ENCODE measurements at places on chromosomes 11 and 22.

DNA sequence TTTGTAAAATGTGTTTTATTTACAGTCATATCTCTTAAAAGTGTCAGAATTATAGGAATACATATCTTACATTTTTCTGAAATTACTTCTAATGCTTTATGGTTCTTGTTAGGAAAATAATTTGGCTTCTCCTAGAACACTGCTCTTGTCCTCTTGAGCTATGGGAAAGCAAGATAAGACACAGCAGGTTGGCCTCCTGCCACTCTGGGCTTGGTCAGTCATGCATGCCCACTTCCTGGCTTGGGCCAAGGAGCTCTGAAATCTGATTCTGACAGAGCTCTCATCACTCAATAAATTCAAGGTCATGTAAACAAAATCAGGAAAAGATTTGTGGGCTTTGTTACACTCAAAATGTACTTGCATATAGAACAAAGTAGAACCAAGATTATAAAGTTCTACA is 1036.0 kb downstream of the OPCML start:
- DNase-seq = no peak

GRCh38 chr11:43399983-43400630 is 41.4 kb downstream of the TTC17 start:
- DNase-seq = no peak

- no peak for DNase-seq
Observed at GRCh38 chr11:44657836-44658505, 68.8 kb upstream of the TSPAN18 start.

DNA sequence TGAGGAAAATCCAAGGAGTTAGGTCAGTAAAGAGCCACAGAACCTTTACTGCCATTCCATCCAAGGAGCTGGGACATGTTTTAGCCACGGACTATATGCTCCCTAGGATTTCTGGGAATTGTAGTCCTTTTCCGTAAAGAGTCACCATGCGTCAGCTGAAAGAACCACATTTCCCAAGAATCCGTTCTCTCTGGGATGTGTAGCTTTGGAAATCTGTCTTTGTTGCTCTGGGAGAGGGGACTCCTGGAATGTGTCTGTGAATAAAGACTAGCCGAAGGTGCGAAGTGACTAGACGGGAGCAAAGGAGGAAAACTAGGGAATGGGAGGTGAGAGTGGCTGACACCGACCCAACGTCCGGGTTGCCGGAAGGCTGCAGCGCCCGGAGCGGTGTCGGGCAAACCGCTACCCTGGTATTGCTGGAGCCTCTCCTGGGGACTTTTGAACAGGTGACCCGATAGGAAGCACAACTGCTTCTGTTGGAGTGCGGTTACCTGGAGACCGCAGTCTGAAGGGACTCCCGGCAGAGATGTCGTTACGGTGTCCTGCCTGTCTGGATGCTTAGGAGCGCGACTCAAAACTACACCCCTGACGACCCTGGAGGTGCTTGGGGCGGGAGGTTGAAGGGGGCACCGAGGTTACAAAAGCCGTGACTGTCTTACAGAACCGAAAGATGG is at the start of gene IFTAP:
Gene IFTAP (plus strand): TSS at position 187 of the 674 bp plus-strand sequence. CDS start 15,602 bp downstream, outside the sequence.
- peak; percentile 11 for DNase-seq

DNA sequence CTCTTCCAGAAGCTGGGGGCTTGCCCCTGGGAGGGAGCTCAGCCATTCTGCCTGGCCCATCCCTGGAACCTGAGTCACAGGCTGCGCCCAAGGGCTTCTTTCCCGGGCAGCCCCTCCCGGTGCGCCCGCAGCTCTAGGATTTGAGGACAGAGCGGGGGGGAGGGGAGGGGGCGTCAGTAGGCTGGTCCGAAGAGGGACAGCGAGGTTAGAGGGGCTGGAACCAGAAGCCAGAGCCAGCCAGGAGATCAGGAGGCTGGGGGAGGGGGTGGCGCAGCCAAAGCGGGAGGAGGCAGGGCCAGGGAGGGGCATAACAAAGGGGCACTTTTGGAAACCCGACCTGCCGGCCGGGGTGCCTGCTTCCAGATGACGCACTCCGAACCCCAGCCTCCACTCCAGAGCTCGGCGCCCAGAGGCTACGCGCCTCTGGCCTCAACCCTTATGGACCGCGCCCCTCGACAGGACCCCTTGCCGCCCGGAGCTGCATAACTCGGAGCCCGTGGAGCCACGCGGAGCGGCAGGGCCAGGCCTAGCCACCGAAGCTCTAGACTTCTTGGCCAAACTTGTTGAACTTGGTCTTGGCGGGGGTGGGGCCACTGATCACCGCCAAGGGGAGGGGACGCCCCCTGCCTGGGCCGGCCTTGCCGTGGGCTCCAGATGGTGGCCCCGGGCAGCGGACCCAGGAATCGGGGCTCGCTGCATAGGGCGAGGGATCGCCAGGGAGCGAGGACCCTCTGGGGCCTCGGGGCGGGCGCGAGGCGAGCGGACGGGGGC is 744 bp downstream of the PACSIN3 start:
- no peak for DNase-seq

- no peak for DNase-seq
Observed at GRCh38 chr22:43203471-43203981, 16.6 kb upstream of the TTLL12 start.

GRCh38 chr11:13104619-13105236 is 95.6 kb downstream of the RASSF10 start:
- no peak for DNase-seq

GRCh38 chr22:42799461-42800405 is 57.3 kb downstream of the ARFGAP3 start:
- DNase-seq = no peak

DNA sequence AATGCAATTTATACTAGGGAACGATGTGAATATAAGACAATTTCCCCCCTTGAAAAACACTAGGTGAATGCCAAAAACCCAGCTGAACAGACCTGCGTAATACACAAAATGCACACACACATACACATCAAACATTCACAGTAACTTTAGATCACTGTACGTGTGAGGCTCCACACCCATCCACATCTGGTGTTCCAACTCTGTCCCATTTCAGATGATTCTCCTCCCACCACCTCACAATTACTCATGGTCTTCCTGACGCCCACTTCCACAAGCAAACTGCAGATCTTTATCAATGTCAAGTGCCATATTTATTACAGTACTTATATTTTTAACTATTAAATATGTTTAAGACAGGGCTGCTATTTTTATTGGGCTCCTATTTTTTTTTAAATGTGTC is 57.8 kb upstream of the TENM4 start:
- no peak for DNase-seq

DNA sequence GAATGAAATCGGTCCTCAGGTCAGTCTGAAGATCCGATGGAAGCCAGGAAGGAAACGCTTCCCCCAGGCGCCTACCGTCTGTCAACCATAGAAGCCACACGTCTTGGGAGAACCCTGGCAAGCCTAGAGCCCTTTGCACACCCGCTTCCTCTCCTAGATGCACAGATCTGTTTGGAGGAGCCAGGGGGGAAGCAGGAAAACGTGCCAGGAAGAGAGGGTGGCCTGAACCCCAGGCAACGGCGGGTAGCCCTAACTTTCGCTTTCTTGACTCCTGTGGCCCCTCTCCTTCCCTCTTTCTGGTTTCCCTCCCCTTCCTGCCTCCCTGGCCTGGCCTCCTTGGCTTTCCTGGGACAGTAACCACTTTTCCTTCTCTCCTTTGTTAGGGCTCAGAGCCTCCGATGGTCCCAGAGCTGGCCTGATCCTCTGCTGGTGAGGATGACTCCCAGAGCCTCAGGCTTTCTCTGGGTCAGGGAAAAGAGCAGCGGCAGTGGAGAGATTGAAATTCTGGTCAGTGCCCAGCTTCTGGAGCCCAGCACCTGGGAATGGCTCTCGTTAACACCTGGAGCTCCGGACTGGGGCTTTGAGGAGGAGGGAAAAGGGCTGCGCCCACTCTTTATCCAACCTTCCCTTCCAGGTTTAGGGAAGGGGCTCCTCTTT is 2.1 kb downstream of the FXYD6 start:
- no peak for DNase-seq

GRCh38 chr22:29391546-29391945 is 3.2 kb upstream of the AP1B1 start:
- no peak for DNase-seq

GRCh38 chr11:133710681-133711240 is 134.6 kb downstream of the SPATA19 start:
- DNase-seq = no peak
